ENCODE measurements at places on chromosomes 4 and X. TPM values are rescaled to one million over a fixed set of nuclear protein-coding genes. Genes with fewer than 3 reads are reported as not detected.

DNA sequence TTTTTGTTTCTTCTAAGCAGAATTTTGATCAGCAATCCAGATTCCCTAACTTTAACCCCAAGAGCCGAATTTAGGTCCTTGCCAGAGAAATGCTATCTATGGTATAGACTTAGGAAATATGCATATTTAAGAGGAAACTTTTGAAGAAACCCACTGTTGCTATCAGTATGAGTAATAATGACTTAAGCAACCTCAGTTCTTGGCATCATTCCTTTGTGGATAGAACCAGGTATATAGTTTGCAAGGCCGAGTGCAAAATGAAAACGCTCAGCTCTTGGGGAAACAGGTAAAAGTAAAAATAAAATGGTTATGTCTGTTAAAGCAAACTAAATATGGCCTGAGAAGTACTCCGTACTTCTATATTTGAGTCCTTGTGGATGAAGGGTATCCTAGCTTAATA is 78.1 kb downstream of the ARSF start:
- DNase-seq = no peak

- no peak for DNase-seq
Observed at GRCh38 chr4:101762534-101762933, 28.0 kb upstream of the BANK1 start.

DNA sequence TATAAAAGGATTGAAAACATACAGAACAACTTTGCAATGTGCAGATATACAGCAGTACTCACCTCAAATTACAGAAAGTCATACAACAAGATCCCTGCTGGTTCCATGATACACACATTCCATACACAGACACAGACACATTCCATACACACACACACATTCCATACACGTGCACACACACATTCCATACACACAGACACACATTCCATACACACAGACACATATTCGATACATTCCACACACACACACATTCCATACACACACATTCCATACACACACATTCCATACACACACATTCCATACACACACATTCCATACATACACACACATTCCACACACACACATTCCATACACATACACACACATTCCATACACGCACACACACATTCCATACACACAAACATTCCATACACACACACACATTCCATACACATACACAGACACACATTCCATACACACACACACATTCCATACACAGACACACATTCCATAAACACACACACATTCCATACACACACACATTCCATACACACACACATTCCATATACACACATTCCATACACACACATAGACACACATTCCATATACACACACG is 13.7 kb downstream of the LINC00632 start:
- peak; percentile 2 for DNase-seq

LNX1 gene
- total RNA-seq = 9.4 TPM

DNA sequence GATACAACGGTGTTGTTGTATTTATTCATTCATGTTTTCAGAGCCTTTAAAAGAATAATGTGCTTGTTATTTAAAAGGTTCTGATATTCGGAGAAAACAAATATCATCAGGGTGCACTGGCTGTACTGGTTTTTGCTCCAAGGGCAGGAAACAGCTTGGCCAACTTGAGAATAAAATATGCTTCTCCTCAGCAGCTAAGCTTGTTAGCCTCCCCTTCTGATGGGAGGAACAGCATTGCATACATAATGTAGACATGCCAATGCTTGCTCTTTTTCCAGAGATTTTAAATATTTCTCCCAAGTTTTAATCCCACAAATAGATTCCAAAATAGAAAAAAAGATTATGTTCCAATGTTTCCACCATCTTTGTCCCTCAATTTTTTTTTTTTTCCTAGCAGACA is 87.6 kb upstream of the RPL34 start:
- DNase-seq = no peak

VCX3A gene
- total RNA-seq = not detected

SORCS2 gene
- not detected for total RNA-seq

DNA sequence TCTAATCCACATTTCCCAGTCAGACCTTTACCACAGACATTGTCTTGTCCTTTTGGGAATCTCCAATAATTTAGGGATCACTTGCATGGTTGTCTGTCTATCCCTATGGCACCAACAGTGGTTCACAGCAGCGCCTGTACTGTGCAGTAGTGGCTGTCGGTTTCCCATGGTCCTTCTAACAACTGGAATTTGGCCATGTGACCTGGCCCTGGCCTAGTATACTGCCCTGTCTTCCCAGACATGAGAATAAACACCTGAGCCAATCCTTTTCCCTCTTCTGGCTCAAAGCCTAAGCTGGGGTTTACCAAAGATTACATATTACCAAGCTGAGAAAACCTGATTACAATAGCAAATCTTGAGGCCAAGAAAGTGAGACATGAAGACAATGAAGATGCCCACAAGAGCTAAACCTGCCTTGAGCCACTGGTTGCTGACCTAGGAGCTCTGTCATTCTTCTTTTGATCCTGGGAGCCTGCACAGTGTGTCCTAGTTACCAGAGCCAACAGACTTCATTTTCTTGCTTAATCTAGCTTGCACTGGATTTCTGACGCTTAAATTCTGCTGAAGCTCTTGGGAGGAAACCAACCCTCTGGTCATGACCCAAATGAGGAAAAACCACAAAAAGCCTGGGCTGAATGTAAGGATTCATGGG is 92.1 kb downstream of the SCD5 start:
- no peak for DNase-seq

GRCh38 chrX:20354505-20354904 is 87.8 kb upstream of the RPS6KA3 start:
- DNase-seq = no peak

NUDT11 gene
- not detected for total RNA-seq

- DNase-seq = no peak
Observed at GRCh38 chr4:47945930-47946726, 31.7 kb upstream of the NFXL1 start.

GRCh38 chrX:132714913-132715312 is 226.1 kb upstream of the MBNL3 start:
- DNase-seq = no peak

DNA sequence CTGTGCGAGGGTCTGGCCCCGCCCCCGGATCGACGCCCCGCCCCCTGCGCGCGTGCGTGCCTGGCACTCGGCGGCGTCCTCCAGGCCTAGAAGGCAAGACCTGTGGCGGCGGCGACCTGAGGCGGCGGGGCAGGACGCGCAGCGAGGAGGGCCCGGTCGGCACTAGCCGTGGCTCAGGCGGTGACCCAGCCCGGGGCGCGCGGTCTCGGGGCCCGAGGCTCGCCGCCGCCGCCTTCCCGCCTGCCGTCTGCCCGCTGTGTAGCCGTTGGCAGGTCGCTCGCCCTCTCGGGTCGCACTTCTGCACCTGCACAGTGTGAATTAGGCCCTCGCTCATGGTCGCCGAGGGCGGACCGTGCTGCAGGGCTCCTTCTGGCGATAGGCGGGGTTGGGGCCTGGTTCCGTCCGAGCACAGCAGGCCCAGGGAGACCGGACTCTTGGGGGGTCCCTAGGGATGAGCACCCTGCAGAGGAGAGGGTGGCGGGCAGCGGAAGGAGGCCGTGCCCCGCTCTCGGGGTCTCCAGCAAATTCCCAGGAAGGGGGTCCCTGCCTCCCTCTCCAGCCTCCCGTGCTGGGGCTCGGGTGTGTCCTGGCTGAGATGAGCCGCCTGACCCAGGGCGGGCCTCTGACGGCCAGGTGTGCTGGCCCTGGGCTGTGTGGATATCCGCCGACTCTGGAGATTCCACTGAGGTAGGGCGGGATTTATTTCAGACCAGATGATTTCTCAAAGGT is 557 bp upstream of the FAM53A start:
- peak; percentile 23 for DNase-seq

GRCh38 chr4:96879527-96879926 is 1039.6 kb downstream of the PDHA2 start:
- DNase-seq = no peak

ESX1 gene
- not detected for total RNA-seq

DNA sequence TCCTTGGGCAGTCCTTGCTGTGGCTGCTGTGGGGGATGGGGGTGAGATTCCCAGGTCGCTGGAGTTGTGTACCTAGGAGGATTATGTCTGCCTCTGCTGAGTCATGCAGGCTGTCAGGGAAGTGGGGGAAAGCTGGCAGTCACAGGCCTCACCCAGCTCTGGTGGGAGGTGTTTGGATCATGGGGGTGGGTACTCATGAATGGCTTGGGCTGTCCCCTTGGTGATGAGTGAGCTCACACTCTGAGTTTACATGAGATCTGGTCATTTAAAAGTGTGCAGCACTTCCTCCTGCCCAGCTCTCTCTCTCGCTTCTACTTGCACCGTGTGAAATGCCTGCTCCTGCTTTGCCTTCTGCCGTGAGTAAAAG is 24.6 kb upstream of the PDLIM3 start:
- no peak for DNase-seq

FANCB gene
- total RNA-seq = 3.2 TPM

GRCh38 chr4:68347845-68348244 is 2.0 kb downstream of the YTHDC1 start:
- no peak for DNase-seq

MAGEB17 gene
- total RNA-seq = not detected

- peak; percentile 2 for DNase-seq
Observed at GRCh38 chr4:164239976-164240375, 514.0 kb upstream of the SMIM31 start.

DNA sequence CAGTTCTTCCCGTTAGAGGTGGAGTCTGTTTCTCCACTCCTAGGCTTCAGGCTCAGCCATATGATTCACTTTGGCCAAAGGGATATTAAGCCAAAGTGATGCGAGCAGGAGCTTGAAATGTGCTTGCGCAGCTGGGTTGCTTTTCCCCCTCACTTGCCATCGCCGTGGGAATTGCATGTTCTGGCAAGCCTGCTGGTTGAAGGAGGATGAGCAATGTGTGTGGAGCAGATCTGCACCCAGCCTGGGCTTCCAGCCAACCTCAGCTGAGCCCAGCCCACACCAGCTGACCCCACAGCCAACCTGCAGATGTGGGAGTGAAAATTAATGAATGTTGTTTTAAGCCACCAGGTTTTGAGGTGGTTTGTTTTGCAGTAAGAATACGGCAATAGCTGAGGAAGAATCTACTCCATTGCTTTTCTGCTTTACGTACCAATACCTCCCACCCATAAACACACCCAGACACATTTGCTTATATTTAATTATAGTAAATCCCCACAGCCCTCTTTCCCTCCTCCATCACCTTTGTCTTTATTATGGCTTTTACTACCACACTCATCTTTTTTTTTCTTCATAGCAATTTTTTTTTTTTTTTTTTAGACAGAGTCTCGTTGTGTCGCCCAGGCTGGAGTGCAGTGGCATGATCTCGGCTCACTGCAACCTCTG is 132.8 kb upstream of the FUNDC1 start:
- DNase-seq = peak; percentile 35
